H7 (cell line): ENCODE measurements at places on chromosomes 13 and 19. TPM values are rescaled to one million over a fixed set of nuclear protein-coding genes. Genes with fewer than 3 reads are reported as not detected.

DNA sequence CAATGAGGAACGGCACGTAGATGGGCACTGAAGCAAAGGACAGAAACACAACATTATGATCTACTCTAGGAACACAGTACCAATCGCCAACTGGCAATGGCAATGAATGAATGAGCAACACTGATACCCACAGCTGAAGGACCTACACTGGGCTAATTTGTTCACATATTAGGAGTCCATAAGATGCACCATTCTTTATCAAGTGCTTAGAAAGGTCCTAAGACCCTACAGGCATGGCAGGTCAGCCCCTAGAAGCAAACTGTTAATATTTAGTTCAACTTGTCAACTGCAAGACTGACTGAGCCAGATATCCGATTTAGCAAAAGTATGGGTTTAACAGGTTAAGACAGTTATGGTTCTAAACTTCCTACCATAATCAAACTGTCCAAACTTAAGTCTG, 4.8 kb downstream of the SHISA2 start:
- no peak for DNase-seq

GRCh38 chr13:51767100-51767499, 36.9 kb downstream of the DHRS12 start:
- DNase-seq: peak; percentile 74

GRCh38 chr19:501646-502045, 5.4 kb downstream of the MADCAM1 start:
- peak; percentile 56 for DNase-seq

DNA sequence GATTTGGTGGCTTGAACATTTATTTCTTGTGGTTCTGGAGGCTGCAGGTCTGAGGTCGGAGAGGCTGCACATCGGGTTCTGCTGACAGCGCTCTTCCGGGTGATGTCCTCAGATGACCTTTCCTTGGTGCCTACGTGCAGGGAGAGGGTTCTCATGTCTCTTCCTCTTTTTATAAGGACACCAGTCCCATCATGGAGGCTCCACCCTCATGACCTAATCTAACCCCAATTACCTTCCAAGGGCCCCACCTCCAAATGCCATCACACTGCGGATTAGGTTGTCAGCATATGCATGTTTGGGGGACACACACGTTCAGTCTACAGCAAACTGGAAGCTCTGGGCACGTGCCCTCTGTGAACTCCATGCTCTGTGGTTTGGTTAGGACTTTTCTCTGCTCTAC, 338.6 kb downstream of the FGF9 start:
- DNase-seq: no peak

DNA sequence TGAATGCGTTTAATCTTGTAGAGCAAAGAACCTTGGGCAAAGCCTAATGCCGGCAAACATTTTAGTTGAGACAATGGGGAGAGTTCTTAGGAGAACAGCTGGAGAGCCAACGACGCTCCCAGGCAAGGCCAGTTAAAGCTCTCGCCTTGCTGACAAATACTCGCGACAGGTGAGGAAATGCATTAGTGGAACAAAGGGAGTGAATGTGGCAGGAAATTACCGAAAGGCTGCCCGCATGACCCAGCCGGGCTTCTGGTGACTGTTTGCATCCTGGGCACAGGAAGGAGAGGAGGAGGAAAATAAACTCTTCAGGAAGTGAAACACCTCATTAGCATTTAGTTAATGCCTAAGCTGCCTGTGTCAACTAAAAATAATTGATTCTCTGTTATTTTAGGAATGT, 74.6 kb downstream of the SHISA2 start:
- peak; percentile 78 for DNase-seq

DNA sequence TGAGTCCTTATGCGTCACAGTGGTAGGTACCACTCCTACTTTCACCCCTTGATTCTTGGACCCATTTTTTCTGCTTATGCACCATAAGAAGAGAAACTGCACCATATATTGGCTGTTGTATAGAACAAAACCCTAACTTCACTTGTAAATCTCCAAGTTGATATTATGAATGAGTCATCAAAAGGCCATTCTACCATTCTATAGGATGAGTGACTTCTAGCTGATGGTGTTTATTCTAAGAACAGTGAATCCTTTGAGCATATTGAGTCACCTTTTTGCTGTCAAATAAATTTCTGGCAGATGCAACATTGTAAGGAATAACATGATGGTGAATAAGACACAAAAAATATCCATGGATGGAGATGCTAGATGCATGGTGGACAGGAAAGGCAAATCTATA, 57.7 kb downstream of the POLR1D start:
- no peak for DNase-seq

DNA sequence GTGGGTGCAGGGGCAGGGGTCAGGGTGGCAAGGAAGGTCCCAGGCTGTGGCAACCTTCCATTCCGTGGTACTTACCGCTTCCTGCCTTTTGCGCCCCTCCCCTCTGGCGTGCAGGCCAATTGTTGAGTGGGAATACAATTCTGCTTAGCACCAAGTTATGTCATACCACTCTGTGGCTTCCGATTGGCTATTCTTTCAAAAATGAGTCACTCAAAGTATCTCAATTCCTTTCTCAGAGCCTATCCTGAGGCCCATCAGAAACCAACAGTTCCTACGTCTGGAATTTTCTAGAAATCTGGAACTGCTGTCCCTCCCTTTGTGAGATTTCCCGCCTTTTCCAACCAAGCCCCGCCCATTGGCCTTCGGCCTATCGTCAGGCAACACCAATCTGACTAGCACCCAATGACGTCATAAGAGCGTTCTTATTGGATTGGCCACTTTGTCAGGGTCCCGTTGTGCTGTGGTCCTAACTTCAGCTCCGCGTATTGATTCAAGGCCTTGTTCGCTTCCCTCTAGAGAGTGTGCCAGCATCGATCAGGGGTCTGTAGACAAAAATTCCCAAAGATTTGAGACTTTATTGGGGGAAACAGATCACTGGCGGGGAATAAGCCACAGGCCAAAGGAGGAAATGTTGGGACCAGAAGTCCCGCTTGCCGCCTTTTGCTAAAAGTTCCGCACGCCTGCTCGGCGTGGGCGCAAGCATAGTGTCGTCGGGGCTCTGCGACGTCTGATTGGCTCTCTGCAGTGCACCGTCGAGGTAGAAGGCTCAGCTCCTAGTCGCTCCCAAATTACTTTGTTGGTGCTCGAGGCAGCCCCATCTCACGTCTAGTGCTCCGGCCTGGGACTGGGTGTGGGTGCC, 11.7 kb downstream of the NTN5 start:
- peak; percentile 93 for DNase-seq

DNA sequence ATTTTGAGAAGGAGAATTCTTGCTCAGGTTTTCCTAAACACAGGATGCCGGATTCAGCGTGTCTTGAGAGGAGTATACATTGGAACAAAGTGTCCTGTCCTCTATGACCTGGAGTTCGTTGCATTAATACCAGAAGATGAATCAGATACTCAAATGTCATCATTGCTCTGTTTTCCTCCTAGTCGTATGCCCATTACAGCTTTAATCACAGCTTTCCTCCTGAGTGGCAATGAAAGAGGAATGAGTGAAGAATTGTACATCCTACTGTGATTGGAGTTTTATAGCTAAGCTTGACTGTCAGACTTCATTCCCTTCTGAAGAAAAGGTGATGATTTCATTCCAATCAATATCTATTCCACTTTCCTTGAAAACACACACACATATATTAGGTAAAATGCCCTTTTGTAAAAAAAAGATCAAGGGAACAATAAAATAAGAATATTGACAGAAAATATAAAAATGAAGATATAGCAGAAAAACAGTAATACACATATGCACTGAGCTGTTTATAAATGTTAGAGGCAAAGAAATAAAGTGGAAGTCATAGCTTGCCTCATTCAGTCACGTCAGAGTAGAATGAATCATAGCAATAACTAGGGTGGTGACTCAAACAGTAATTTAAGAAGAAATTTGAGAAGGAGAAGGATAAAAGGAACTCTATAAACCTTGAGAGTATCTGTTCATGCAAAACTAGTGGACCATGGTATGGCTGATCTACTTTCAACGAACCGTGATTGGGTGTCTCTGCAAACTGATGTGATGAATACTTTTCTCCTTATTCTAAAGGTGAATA, 501.5 kb downstream of the SUCLA2 start:
- DNase-seq: no peak

GRCh38 chr13:51552027-51552426, 32.2 kb upstream of the WDFY2 start:
- DNase-seq: no peak

DNA sequence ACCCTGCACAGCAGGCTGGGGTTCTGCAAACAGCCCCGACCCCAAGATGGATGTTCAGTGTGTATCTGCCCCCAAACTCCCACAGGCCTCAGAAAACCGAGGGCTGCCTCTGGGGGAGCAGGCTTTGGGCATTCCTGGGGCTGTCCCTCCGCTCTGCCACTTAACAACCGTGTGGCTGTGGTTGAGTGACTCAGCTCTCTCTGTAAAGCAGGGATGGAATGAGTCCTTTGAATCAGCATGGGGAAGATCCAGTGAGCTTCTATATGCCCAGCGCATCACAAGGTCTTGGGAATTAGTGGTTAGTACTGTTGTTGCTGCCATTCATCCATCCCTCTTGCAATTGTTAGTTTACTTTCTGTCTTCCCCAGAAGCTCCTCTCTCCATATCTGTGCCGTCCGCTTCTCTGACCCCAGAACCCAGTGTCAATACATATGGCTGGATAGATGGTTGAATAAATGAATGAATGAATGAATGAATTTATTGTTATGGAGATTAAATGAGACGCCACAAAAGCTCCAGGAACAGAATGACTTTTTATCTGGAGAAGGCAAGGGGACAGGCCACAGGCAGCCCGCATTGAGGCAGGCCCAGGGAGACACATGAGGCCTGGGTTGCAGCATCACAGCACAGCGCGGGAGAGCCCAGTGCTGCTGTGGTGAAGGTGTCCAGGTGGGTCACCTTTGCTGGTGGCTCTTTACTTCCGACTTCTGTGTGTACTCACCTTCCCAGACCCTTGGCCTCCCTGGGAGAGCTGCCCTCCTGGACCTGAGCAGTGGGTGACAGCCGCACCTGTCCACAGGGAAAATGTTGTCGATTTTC, 89.2 kb downstream of the RGCC start:
- peak; percentile 38 for DNase-seq

DNA sequence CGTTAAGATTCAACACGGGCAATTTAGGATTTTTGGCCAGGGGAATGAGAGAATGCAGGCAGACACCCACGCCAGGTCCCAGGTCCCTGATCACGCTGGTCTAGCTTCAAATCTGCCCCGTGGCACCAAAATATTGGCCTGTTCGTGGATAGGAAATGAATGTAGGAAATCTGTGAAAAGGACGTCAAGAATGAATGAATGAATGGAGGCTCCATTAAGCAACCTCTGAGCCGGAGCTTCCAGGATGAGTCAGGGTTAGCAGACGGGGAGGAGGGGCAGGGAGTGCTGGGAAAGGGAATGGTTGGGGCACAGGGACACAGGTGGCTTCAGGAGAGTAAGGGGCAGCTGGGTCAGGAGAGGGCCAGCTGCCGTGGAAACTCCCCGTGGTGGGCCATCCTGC, 4.2 kb downstream of the SULT2B1 start:
- DNase-seq: peak; percentile 68

GRCh38 chr19:41398598-41398997, 980 bp downstream of the BCKDHA start:
- no peak for DNase-seq

DNA sequence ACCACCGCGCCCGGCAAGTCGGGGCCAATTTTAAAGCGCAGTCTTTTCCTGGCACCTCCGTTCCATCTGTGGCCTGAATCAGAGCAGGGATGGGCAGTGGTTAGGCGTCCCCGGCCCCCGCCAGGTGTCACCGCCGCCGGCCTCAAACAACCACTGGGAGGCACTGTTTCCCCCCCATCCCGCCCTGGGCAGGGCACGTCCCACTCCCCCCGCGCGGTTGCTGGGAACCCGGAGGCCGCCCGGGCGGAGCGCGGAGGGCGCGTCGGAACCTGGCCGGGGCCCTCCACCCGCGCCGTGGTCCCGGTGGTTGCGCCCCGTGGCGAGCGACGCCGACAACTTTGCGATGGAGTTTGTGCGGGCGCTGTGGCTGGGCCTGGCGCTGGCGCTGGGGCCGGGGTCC, at the start of gene GRIN3B:
GRIN3B (plus strand) TSS at position 325 of the 400 bp plus-strand sequence; CDS start at position 344, 19 bp downstream.
- DNase-seq: peak; percentile 99

DNA sequence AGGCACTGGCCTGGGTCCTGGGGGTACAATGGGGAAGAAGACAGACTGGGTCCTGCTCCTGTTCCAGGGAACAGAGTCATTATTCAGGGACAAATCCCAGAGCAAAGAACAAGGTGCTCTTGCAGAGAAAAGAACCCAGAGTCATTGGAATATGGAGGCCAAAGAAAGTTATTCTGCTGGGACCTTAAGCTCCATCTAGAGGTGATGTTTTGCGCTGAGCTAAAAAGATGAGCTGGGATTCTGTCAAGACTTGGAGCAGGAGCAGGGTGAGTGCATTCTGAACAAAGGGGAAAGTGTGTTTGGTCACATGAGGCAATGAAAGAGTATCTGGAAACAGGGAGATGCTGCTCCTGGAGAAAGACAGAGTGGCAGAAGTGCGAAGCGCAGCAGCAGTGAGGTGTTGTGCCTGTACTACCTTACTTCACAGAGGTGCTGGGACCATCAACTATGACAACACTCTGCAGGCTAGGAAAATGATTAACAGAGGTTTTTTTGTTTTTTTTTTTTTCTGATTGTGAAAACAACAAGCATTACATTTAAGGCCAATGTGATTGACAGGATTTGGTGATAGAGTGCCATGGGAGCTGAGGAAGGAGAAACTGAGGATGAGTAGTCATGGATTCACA, 95.3 kb upstream of the TNFSF11 start:
- peak; percentile 50 for DNase-seq

Gene PKN1
- 108 and 127 TPM in 2 replicates for total RNA-seq

Gene OCEL1
- total RNA-seq: 13.0 and 18.3 TPM in 2 replicates

Gene PRRG2
- 0.55 and 1.2 TPM in 2 replicates for total RNA-seq

Gene HSH2D
- 0.07 TPM in 1 of 2 replicates, not detected in the other for total RNA-seq

Gene ZFP36
- total RNA-seq: 2.2 and 6.4 TPM in 2 replicates

Gene GJB2
- total RNA-seq: 0.07 TPM in 1 of 2 replicates, not detected in the other

Gene TMEM190
- total RNA-seq: not detected in 2 replicates

Gene SH2D3A
- 11.7 and 12.8 TPM in 2 replicates for total RNA-seq

Gene LRFN3
- 9.9 and 13.4 TPM in 2 replicates for total RNA-seq

Gene SMIM44
- total RNA-seq: not detected in 2 replicates

Gene GYS1
- total RNA-seq: 35.2 and 50.2 TPM in 2 replicates

Gene RNF113B
- total RNA-seq: not detected in 2 replicates

Gene ZNF98
- total RNA-seq: not detected in 2 replicates
